ENCODE measurements at places on chromosomes 2 and 18.
A peak's percentile ranks its signal among the peaks of the same experiment; 100 is the strongest.

- peak; percentile 43 for DNase-seq
Observed at GRCh38 chr2:120344214-120344975, 1.5 kb upstream of the INHBB start.

DNA sequence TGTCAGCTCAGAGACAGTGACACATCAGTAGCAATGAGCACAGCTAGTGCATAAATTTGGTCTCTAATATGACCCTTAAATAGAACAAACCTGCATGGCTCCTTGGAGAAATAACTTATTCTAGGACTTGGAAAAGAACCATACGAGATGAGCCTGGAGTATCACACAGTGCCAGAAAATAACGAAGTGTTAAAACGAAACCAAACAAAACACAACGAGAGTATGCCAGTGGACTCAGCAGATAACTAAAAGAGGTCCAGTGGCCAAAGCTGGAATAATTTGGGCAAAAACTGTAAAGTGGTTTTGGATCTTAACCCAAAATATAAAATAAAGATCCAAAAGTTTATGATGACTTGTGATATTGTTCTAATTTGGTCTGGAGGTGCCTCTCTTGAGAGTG lies 1599.0 kb upstream of the LRRTM1 start:
- DNase-seq: no peak

DNA sequence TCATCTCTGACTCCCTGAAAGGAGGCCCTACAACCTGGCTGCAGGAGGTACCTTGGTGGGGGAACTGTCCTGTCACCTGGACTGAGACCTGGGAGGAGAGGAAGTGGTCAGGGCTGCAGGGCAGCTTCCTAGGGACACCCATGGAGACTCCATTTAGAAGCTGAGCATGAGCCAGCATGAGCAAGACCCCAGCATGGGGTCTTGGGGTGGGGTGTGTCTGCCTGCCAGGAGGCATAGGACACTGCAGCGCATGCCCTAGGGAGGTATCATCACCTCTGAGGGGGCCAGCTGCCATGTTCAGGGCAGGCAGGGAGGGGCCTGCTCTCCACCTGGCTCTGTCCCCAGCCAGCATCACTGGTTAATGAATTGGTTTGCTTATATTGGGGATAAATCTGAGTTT lies 249.7 kb downstream of the CELF4 start:
- no peak for DNase-seq

- DNase-seq: no peak
Observed at GRCh38 chr2:134603966-134604365, 114.8 kb downstream of the TMEM163 start.

DNA sequence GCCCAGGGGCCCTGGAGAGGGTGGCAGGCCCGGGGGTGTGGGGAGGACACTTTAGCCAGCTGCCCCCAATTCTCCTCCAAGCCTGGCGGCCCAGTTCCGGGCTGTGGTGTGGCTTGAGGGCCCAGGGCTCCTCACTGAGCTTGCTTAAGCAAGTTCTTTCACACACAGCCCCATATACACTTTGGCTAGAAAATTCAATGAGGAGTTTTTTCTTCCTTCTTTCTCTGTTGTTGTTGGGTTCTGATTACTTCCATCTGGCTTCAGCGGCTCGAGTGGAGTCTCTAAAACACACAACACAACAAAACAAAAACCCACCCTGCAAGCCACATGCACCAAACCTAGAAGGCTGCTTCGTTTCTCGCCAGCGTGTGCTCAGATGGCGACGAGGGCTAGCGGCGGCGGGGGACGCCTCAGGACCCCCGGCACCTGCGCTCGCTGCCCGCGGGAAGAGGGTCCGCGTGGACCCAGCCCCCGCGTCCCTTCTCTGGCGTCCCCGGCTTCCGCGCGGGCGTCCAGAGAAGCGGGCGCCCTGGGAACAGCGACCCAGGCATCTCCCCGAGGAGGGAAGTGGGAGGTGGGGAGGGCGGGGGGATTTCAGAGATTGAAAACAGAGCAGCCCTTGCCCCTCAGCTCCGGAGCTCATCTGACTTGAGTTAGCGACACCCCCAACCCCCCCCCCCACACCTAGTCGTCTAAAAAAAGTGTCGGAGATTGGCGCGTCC lies 577 bp upstream of the GLI2 start:
- peak; percentile 27 for DNase-seq

GRCh38 chr2:158464426-158465281 lies 7.9 kb downstream of the PKP4 start:
- peak; percentile 52 for DNase-seq

DNA sequence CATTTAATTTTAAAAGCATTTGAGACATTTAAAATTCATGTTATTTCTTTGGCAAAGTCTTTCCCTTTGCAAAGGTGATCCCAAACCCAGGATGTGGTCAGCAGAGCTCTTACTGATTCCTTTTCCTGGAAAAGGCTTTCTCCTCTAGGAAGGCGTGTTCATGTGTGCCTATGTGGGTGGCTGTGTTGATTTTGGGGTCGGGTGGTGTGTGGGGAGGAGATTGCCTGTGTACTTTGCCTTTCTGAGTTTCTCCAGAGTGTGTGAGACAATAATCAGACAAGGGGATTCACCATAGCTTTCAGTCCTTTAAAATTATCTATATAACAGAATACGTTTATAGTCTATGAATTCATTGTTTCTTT lies 173.2 kb downstream of the SOCS6 start:
- no peak for DNase-seq

DNA sequence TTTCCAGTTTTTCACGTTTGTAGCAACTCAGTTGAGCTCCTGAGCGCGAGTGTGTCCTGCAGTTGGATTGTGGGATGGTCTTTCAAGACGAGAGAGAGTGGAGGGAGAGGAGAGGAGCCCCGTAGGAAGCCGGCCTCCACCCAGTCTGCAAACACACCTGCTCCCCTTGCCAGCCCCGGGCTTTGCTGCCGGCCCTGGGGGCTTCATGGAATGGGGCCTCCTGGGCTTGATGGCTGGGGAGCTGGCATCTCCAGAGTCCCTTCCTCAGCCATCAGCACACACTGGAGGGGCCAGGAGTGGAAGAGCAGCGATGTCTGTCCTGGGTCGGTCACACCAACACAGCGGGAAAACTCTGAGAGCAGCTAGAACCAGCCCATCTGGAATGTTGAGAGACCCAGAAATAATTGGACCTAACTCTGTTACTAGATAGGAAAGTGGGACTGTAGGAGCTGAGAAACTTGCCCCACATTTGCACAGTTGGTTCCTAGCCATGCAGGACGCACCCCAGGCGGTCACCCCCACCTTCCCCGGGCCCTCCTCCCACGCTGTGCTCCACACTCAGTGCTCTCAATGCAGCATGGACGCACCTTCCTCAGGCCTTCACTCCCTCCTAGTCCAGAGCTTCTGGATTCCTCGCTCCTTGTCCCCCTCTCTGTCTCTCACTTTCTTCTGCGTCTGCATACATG lies 69.6 kb downstream of the PTGR3 start:
- DNase-seq: no peak

DNA sequence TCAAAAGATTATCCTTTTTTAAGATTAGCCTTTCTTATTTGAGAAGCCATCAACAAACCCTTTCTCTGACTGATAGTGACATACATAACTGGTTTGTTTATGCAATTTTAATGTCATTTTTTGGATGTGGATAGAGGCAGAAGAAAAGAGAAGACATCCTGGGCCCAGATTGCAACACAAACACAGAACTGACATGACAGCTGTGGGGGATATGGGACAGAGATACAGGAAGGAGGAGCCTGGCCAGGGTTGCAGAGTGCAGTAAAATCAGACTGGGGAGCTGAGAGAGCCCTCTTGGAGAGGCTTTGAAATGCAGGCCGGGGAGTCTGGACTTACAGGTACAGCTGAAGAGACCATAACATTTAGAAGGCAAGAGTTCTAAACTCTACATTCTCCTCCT lies 65.1 kb downstream of the SIGLEC15 start:
- DNase-seq: no peak

DNA sequence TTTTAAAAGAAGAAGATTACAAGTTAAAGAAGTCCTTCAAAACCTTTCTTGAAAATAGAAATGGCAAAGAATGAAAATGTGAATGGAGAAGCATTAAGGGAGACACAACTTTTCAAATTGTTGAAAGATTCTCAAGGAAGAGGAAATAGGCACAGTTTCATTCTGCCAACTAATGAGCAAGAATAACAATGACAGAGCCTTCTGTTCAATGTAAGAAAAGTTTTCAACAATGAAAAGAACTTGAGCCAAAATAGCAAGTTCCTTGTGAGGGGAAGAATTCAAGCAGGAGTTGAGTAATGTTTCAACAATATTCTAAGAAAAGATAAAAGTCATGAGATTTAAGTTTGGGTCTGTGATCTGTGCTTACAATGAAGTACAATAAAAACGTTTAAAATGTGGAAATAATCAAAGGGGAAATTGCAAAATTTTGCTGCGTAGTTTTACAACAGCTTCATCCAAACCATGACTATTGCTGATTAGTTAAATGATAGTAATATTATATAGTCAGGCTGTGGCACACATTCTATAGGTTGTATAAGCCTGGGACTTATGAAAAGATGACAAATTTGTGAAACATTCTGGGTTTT lies 122.6 kb downstream of the METTL4 start:
- DNase-seq: no peak

DNA sequence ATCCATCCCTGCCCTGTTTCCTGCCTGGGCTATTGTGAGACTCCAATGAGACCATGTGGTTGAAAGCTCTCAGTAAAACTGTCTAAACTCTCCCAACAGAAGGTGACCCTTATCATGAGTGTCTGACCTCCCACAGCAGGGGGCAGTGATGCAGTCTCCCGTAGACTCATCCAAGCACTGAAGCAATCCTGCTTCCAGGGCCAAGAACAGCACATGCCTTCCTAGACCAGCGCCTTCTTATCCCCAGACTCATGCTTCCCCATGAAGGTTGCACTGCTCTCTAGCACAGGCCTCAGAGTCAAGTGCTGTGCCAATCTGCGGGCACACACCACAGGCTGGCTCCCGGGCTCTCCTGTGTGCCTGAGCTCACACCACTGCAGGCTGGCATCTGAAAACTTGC lies 112.3 kb downstream of the TNS1 start:
- peak; percentile 70 for DNase-seq

DNA sequence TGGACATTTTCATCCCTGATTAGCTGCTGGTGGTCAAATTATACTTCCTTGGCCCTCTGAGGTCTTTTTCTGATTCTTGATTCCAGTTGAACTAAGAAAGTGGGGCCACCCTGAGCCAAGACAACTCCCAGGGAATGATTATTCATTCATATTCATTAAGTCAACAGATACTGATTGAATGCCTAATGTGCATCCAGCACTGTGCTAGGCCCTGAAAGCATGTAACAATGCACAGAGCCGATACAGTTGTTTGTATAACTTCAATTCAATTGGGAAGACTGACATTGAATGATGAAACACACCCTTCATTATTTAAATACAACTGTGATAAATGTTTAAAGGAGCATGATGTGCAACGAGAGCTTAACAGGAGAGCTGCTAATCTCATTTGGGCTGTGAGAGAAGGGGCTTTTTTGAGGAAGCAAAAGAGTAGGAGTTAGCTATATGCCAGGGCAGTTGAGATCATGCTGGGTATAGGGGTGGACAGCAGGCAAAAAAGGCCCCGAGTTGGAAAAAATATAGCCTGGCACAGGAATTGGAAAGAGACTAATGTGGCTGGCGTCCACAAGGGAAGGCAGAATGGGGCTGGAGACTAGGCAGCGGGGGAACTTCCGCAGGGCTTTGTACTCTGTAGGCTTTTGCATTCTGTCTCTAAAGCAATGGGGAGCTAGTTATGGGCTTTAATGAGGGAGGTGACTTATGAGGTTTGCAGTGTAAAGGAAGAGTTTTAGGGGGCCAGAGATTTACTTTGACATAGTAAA lies 57.2 kb upstream of the ACVR1 start:
- no peak for DNase-seq

- DNase-seq: peak; percentile 67
Observed at GRCh38 chr2:41283079-41283775, 764.6 kb upstream of the PKDCC start.

- DNase-seq: no peak
Observed at GRCh38 chr18:13437796-13438506, 219.4 kb downstream of the LDLRAD4 start.

Data from ELR (cell line).